CD4-positive, alpha-beta T cell treated with Interleukin-12 subunit alpha and Interleukin-12 subunit beta, for 1 hour (primary cell): ENCODE measurements at places on chromosomes 11 and 22.

DNA sequence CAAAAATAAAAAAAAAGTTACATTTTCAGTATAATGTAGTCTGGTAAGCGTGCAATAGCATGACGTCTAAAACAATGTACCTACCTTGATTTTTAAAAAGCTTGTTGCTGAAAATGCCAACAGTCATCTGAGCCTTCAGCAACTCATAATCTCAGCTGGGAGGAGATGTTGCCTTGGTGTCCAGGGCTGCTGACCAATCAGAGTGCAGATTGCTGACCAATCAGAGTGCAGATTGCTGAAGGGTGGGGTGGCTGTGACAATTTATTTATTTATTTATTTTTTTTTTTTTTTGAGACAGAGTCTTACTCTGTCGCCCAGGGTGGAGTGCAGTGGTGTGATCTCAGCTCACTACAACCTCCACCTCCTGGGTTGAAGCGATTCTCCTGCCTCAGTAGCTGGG is 17.8 kb downstream of the ZBED4 start:
- no peak for DNase-seq

DNA sequence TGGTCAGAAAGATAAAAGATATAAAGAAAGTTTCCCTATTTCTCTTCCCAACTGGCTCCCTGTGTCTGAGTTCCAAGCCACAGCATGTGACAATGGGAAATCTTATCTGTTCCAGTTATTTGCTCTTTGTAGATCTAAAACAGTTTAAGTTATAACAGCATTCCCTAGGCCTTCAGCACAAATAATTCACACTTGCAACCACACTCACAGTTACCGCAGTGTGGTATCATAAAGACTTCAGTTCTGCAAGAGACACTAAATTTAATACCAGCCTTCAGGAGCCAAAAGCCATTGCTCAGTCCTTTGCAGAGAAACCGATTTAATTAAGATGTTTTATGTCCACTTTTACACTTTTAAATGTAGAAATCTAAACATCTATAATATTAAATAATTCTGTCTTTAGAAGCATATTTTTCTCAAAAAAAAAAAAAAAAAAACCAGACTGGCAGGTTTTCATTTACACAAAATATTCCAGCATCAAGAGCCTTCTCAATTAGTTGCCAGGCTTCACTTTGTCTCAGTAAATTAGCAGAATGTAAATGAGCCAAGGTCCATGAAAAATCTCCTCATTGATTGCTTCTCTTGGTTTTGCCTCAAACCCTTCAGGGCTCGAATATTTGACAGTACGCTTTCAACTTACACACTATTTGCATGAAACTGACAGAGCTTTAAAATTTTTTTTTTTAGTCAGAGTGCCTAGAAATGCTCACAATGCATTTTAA is 300.0 kb upstream of the DDI1 start:
- no peak for DNase-seq

GRCh38 chr11:2316169-2316962 is 14.6 kb downstream of the TSPAN32 start:
- no peak for DNase-seq

DNA sequence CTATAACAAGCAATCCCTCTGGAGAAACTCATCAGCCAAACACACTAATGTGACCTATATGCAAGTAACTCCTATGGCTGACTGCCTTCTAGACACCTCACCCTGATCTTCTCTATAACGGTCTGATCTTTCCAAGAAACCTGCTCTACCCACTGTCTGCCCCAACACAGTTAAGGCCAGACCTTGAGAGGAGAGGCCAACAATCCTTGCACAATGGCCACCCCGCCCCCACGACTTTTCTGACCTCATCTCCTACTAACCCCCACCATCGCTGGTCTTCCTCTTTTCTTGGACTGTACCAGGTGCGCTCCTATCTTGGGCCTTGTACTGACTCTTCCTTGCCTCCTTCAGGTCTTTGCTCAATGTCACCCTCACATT is 12.5 kb downstream of the HIRA start:
- DNase-seq: no peak

DNA sequence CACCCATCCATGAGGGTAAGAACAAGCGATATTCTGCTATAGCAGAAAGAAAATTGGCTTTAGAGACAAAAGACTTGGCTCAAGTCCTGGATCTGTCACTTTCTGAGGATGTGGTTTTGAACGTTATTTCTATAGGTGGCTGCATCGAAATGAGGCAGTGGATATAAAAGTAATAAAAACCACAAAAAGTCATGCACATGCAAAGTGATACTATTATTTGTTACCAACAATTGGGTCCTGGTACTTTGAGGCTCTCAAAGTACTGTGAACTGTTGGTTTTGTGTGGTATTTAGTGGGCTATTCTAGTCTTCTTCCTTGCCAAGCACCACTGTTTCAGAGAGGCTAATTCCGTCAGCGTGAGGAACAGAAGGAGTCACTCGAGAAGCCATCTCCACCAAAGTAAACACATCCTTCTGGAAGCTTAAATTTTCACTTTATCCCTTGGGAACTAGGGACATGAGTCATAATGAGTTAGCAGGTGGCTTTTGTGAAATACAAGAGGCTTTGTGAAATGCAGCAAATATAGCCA is 13.1 kb downstream of the UBASH3B start:
- peak; percentile 42 for DNase-seq

DNA sequence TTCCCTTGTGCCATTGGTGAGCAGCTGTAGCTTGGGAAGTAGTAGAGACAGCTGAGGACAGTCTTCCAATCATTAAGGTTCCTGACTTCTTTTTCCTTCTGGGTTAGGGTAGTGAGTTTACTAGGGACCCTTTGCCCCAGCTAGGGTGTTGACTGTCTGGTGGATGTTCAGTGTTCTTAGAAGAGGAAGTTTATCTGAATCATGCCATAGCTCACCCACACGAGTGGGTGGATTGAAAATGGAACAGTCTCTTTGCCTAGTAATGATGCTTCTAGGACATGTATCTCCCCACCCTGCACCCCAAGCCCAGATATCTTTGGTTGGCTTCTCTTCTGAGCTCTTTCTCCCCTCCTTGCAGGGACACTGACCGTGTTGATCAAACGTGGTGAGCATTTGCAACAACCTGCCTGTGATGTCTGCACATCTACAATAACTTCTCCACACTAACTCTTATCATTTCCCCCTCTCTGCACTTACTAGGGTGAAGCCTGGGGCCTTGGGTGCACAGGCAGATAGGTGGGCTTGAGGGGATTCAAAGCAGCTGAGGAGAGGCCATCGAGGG is 57.1 kb upstream of the HORMAD2 start:
- DNase-seq: no peak

DNA sequence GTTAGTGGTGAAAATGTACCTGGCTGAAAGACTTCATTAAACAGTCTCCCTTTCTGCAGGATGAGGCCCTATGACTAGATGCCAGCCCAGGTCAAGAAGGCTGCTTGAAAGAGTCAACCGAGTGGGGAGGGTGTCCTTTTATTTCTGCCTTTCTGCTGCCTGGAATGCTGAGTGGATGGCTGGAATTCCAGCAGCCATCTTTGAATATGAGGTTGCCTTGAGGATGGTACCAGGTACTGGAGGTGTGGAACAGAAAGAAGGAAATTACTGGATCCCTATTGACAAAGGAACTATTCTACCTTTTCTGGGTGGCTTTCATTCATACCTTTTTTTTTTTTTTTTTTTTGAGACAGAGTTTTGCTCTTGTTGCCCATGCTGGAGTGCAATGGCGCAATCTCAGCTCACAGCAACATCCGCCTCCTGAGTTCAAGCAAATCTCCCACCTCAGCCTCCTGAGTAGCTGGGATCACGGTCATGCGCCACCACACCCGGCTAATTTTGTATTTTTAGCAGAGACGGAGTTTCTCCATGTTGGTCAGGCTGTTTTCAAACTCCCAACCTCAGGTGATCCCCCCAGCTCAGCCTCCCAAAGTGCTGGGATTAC is 107.3 kb downstream of the RPS6KA4 start:
- DNase-seq: no peak

GRCh38 chr11:7418061-7418460 is 67.2 kb upstream of the OLFML1 start:
- no peak for DNase-seq

- peak; percentile 79 for DNase-seq
Observed at GRCh38 chr22:38981992-38982927, at the start of gene APOBEC3B. APOBEC3B (plus strand) TSS chr22:38982347; CDS start chr22:38982454, 107 bp downstream.

- peak; percentile 47 for DNase-seq
Observed at GRCh38 chr11:6703247-6704063, 20.3 kb upstream of the MRPL17 start.

DNA sequence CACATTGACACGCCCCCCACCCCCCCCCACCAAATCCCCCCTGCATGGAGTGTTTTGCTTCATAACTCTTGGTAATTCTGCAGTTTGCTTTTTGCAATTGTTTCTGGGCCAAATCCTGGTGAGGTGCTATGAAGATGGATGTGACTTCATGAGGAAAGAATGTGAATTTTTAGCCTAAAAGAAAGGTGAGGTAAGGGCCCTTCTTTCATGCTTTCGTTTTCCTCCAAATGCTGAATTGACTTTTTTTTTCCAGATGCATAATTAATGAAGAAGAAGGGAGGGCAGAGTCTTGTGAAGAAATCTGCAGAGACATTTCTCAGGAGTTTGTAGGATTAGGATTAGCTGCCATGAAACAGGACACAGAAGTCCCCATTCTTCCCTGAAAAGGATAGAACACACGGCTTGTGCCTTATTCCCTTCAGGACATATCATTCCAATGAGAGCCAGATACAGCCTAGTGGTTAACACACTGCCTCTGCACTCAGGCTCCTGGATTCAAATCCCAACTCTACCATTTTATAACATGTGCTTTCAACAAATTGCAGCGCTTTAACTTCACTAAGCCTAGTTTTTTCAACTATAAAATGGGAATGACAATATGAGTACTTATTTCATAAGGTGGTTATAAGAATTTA is 19.6 kb upstream of the TBCEL start:
- DNase-seq: no peak

DNA sequence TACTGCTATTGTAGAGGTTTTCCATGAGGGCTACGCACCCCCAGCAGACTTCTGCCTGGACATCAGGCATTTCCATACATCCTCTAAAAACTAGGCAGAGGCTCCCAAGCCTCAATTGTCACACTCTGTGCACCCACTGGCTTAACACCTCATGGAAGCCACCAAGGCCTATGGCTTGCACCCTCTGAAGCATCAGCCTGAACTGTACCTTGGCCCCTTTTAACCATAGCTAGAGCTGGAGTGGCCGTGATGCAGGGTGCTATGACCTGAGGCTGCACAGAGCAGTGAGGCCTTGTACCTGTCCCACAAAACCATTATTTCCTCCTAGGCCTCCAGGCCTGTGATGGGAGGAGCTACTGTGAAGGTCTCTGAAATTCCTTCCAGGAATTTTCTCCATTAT is 33.9 kb downstream of the AAMDC start:
- DNase-seq: no peak
